ENCODE measurements at places on chromosomes 2 and 18.

DNA sequence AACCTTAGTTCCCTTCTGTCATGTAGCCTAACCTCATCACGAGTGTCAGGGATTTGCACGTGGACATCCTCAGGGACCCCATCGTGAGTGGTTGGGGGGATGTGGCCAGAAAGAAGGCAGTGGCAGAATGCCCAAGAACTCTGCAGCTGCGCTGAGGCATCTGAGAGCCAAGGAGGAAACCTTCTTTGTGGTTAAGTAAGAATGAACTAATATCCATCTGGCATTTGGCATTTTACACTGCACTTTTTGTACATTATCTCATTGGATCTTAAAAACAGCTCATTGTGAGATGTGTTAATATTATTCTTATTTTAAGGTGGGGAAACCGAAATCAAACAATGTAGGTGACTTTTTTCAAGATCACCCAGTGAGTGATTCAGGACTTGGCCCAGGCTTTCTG is 32.6 kb upstream of the APCDD1 start:
- DNase-seq: no peak

- no peak for DNase-seq
Measured at GRCh38 chr2:62631160-62632085, 74.1 kb upstream of the EHBP1 start.

DNA sequence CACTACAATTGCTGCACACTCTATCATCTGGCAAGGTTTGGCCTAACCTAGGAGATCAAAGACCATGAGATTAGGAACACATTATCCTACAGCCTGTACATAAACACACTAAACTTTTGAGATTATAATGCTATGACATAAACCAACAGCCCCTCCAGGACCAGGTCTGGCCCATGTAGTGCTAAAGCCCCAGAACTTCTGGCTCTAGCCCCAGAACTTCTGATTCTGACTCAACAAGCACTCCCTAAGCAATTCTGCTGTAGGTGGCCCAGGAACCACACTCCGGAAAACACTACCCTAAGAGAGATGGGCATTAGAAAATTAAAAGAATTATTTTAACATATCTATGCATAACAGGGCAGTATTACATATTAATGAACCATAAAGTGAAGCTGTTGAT is 369.5 kb upstream of the LYPD1 start:
- no peak for DNase-seq

DNA sequence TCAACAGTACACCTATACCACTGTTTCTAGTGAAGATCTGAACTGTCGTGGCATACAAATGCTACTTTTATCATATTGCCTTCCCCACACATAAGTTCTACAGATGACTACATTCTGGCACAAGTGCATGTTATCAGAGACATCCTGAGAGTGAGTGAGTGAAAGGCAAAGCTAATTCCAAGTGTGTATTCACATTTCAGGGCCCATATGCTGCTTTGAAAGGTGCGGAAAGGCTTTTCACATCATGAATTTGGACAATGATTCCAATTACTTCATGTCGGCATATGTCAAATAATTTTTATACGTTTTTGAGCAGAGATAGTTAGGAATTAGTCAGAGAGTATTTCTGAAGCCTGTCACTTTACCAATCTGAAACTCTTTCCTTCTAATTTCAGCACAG is 101.7 kb downstream of the GAREM1 start:
- no peak for DNase-seq

GRCh38 chr2:208415255-208415654 is 8.7 kb downstream of the PTH2R start:
- DNase-seq: no peak

DNA sequence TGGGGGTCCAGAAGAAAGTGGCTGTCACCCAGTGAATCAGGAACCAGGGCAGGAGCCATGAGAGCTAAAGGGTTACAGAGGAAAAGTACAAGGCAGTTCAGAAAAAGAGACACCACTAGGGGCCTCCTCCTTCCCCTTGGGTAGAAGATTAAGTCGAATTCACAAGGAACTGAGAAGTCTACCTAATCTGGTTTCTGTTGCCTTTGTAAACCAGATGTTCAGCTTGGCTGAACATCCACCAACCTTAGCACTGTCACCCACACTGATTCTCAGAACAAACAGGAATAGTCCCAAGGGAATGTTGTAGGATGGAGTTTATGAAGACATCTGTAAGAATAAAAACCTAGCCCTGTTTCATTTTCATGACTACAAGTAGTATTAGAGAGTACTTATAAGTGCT is 90.4 kb upstream of the NOSTRIN start:
- DNase-seq: no peak

DNA sequence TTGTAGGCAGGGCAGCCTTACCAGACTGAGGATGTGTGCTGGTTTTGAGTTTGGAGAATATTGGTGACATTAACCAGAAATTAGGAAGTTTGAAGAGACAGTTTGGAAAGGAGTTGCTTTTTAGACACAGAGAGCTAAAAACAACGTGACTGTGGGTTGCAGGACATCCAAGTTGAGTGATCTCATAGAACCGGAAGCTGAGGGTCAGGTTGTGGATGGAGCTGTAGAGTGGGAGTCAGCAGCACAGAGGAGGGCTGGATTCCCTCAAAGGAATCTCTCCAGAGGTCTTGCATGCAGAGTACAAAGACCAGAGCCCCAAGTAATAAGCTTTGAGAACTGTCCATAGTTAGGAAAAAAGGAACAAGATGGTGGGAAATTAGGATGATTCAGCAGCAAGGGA is 9.3 kb downstream of the MAPRE3 start:
- DNase-seq: no peak

DNA sequence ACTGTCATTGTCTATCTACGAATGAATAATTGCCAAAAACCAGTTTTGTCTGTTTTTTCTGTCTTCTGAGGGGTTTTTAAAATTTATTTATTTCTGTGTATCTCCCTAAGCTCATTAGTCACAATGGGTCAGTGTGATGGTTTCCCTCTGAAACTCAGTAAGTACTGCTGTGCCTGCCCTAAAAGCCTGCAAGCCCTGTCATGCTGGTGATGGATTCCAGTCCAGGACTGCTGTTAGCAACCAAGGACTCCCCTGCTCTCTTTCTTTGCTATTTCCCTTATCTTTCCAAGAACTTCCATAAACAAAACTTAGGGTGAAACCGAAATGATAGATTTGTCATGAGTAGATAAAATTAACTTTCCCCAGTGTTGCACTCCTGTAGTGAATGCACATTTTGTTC is 11.8 kb upstream of the DSG2 start:
- DNase-seq: no peak

All from heart left ventricle (tissue), 16 donors.